NCI-H345 (cell line): ENCODE measurements at places on chromosomes 16 and 17.

GRCh38 chr17:47957591-47958490 is at the start of gene PRR15L:
Gene PRR15L (minus strand): TSS chr17:47957883. CDS start chr17:47953234, 4,649 bp downstream.
- DNase-seq = peak; percentile 97

DNA sequence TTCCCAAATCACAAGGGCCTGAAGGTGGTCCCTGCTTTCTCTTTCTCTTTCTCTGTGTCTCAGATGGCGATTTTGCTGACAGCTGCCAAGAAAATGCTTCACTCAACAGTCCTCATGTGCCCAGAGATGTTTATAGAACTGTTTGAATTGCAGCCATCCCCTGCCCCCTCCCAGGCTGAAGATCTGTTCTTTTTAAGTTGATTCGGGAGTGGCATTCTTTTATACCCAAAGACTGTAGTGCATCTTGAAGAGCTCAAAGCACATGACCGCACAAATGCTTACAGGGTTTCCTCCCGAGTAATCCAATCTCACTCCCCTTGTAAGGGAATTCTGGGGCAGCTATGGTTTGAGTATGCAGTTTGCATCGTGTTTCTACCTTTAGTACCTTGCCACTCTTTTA is 75.7 kb downstream of the SEC14L1 start:
- no peak for DNase-seq

DNA sequence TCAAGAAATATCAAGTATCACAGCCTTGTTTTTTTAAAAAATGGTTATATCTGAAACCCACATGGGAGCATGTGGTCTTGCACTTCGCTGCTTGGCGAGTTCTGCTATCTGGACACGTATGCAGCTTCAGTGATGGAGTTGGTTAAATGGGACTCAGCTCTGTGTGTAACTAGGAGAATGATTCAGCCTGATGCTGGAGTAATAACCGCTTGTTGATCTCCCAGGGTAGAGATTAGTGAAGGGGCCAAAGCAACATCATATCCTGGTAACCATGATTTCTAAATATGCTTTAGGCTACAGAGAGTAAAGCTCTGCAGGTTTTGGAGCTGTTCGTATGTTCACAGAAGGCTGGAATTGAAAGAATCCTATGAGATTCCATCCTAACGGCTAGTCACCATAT is 63.2 kb downstream of the IQCK start:
- DNase-seq = no peak

GRCh38 chr16:50388496-50388895 is 19.7 kb upstream of the BRD7 start:
- no peak for DNase-seq
